ENCODE measurements at places on chromosomes 7 and 10.
A peak's percentile ranks its signal among the peaks of the same experiment; 100 is the strongest.

DNA sequence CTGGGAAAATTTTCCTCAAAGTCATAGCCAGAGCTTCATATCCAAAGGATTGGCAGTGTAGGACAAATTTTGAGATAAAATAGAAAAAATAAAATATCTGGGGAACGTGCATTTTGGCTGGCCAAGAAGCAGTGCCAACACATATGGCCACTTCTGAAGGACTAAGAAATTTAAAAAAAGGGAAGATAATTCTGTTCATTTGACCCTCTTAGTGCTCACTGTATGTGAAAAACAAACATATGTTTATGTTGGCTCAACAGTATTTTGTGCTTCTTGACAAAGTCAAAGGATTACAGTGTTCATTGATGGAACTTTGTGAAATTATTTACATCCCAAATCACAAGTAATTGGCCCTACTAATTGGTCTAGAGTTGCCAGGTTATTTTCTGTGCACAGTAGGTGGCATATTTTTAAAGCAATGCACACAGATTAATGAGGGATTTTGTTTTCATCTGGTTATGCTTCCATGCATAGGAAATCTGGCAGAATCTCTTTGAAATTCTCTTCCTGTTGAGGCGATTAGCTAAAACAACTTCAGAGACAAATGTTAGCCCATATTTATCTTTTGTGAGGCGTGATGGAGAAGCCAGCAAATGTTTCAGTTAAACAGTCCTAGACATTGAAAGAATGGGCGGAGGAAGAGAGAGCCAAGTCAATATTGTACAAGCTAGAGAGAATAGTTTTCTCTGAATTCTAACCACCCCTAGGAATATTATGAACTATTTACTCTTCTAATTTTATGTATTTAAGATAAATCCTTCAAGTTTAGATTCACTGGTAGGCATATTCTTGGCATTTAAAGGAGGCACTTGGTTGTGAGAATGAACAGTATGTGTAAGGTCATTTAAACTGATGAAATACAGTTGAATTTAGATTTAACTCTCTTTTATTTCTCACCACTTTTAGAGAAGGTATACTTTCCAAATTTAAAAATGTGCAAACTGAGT, 237.7 kb upstream of the MBL2 start:
- no peak for DNase-seq

- DNase-seq: no peak
Measured at GRCh38 chr10:71966046-71967004, 2.1 kb downstream of the CHST3 start.

DNA sequence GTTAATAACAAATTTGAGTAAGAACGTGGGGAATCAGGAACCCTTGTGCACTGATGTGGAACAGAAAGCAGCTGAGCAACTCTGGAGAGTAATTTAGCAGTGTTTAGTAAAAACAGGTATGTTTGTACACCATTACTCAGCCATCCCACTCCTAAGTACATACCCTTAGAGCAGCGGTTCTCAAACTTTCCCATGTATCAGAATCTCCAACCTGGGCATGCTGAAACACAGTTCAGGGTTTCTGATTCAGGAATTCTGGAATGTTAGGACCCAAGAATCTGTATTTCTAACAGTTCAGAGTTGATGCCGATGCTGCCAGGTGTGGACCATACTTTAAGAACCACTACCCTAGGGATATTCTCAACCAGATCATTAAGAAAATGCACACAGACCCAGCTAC, 5.1 kb downstream of the SGMS1 start:
- no peak for DNase-seq

- no peak for DNase-seq
Measured at GRCh38 chr10:109894516-109894915, 28.8 kb downstream of the XPNPEP1 start.

GRCh38 chr7:105022458-105022857, 8.5 kb downstream of the KMT2E start:
- DNase-seq: no peak

GRCh38 chr10:2214805-2215204, 477.5 kb upstream of the ADARB2 start:
- no peak for DNase-seq

GRCh38 chr10:81219758-81220157, 655.2 kb upstream of the NRG3 start:
- no peak for DNase-seq

GRCh38 chr10:46223626-46224413, 63.0 kb upstream of the ANTXRL start:
- no peak for DNase-seq

- DNase-seq: no peak
Measured at GRCh38 chr7:96237040-96237439, 84.9 kb downstream of the SLC25A13 start.

- DNase-seq: no peak
Measured at GRCh38 chr7:21173436-21173835, 254.4 kb upstream of the SP4 start.

- no peak for DNase-seq
Measured at GRCh38 chr7:94382132-94382531, 12.6 kb upstream of the COL1A2 start.

GRCh38 chr10:109474812-109475211, 448.5 kb downstream of the XPNPEP1 start:
- no peak for DNase-seq

DNA sequence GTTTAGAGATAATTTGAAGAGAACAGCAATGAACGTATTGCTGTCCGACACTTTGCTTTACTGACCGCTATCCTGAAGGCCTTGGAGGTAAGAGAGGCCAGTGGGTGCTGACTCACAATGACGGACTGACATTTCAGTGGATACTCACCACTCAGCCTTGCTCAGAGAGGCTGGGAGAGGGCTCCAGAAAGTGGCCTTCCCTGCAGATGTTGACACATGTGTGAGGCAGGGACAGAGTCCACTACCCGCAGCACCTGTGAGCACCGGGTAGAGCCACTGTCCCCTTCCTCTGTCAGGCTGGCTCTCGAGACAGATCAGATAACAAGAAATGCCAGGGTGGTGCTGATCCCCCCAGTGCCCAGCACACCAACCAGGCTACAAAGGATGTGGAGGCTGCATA, 75.0 kb downstream of the GPR26 start:
- no peak for DNase-seq

GRCh38 chr7:25430200-25430931, 202.1 kb upstream of the NPVF start:
- DNase-seq: no peak

- DNase-seq: no peak
Measured at GRCh38 chr7:24834128-24834798, 77.0 kb upstream of the GSDME start.

DNA sequence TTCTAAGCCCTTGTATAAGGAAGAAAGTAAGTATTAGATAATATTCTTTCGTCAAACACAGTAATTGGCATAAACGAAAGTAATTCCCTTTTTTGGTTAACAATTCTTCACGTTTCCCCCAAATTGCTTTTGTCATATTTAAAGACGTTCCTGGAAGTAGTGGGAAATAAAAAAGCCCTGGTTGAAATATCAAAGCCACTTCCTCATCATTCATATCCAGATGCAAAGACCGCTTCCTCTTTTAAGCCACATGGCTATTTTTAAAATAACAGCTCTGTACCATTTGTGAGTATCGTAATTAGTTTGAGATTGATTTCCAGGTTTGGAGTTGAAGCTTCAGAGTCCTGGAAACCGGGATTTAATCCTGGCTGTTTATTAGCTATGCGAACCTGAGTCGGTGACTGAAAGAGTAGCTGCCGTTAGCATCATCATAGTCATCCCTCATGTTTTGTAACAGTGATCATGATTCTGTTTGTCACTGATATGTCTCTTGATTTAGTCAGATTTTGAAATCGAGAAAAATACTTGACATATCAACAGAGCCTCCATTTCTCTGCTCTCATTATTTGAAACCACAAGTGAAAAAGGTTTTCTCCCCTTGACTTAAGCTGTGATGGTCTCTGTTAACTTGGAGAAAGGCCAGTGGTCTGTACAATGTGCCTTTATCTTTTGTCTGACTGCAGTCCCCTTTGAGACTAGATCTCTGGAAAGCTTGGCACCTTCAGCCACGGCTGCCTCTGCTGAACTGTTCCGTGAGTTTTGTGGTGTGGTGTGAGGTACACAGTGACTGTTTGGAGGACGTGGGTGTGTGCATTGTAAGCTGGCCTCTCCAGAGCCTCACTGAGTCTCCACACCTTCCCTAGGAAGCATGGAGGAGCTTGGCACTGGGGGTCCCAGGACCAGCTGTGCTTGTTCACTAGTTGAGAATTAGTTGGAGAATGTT, 18.1 kb downstream of the OPTN start:
- no peak for DNase-seq

DNA sequence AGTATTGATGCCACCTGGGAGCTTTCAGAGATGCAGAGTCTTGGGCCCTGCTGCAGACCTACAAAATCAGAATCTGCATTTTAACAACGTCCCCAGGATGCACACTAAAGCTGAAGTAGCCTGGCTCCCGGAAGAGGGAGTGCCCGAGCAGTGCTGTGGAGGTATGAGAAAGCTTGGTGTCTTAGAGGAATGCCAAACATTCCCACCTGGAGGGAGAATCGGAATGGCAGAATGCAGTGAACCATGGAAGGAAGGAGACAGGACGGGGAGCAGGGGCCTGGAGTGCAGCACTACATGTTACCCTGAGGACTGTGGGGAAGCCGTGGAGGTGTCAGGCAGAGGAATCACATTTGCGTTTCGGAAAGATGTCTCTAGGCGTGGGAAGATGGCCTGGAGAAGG, 90.9 kb downstream of the AOAH start:
- no peak for DNase-seq

DNA sequence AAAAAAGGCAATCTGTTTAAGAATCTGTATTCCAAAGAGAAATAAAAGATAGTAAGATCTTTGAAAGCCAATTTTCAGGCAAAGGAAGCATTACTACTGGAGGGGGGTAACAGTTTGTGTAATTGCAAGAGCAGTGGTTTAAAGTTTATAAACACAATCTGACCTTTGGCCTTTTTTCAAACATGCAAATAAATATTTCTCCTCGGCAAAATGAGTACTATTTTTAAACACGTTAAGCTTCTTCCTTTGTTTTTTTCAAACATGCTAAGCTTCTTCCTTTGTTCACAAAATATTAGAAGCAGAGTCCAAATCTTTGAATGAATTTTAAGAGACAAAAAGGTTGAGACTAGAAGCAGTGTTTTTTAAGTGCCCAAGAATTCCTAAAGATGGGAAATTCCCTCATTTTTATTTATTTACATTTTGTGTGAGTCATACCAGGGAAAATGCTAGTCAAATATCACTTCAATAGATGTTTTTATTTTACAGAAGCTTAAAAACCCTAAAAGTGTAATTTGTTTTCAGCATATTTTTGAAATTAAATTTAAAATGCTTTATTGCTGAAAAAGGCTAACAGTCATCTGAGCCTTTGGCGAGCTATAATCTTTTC, 229.3 kb downstream of the GPR37 start:
- no peak for DNase-seq

GRCh38 chr7:129225206-129225930, 538 bp downstream of the AHCYL2 start:
- DNase-seq: peak; percentile 42

GRCh38 chr7:122140918-122141317, 3.1 kb downstream of the AASS start:
- no peak for DNase-seq

DNA sequence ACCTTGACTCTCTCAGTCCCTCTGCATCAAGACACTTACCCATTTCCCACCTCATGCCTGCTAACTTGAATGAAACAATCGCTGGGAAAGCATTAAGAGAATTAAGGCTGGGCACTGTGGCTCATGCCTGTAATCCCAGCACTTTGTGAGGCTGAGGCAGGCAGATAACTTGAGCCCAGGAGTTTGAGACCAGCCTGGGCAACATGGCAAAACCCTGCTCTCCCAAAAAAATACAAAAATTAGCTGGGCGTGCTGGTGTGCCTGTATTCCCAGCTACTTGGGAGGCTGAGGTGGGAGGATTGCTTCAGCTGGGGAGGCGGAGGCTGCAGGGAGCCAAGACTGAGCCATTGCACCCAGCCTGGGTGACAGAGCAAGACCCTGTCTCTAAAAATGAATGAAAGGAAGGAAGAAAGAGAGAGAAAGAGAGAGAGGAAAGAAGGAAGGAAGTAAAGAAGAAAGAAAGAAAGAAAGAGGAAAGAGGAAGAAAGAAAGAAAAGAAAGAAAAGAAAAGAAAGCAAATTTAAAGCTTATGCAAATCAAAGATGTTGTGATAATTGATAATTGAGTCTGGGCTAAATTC, 646 bp downstream of the SERPINE1 start:
- no peak for DNase-seq

DNA sequence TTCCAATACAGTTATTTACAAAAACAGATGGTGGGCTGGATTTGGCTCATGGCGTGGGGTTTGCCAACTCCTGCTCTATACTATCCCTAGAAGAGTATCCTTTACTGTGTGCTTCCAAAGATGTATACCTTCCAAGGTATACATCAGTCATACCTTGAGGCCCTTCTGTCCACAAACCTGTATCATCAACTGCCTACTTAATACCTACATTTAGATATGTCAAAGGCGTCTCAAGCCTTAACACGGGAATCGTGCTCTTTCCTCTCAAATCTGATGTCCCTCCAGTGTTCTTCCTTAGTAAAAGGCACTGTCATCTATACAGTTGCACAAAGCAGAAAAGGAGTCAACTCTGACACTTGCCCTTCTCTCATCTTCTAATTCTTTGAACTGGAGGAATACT, 36.9 kb downstream of the NAMPT start:
- no peak for DNase-seq

DNA sequence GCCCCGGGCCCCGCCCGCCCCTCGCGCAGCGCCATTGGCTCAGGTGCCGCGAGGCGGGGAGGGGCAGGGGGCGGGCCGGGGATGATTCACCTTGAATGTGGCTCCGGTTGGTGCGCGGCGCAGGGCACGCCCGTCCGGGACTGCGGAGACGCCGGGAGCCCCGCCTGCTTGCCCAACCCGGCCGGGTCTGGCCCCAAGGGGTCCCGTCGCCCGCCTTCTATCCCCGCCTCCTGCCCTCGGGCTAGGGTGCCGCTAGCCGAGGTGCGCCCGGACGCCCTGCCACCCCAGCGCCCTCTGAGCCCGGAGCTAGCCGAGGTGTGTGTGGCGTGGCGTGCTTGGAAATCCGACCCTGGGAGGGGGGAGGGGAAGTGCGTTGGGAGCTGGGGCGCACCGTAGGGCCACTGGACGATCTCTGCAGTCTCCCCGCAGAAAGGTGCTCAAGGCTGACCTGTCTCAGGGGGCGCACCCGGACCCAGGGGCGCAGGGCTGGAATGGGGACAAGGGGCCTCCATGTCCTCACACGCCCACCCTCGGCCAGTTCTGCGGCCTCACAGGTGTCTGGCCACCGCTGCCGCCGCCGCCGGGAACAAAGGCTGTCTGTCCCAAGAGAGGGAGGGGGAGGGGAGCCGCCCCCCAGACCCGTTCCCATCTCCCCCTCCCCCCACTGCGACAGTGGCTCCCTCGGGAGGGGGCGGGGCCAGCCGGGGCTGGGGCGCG, 168.9 kb downstream of the NRF1 start:
- DNase-seq: peak; percentile 64

- DNase-seq: no peak
Measured at GRCh38 chr7:16463949-16464715, 1.4 kb downstream of the SOSTDC1 start.
